ENCODE measurements at places on chromosomes 7 and 10. TPM values are rescaled to one million over a fixed set of nuclear protein-coding genes. Genes with fewer than 3 reads are reported as not detected.

DNA sequence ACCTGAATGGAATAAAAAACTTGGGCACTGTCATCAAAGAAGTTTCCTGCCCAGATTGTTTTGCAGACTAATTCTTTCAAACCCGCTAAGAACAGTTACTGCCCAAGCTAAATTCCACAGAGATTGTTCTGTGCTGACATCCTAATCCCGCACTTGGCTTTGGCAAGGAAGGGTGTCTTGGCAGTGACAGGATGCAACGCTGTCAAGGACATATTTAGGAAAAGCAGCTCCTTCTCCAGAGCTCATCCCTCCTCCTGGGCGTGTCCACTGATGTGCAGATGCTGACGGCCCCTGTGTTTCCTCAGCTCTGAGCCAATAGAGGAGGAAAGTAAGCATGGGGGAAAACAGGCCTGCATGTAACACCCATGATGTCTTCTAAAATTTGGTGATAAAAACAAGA lies 74.2 kb downstream of the EEPD1 start:
- no peaks in the 10 kb centered on the region for H3K36me3 ChIP-seq
- no peaks in the 10 kb centered on the region for H3K4me1 ChIP-seq
- no peak overlapping the region for H3K4me3 ChIP-seq
- DNase-seq = no peak
- H3K27ac ChIP-seq = no peak overlapping the region

Gene NEBL
- 8.4 TPM for total RNA-seq

Gene MICALL2
- total RNA-seq = 18.7 TPM

DNA sequence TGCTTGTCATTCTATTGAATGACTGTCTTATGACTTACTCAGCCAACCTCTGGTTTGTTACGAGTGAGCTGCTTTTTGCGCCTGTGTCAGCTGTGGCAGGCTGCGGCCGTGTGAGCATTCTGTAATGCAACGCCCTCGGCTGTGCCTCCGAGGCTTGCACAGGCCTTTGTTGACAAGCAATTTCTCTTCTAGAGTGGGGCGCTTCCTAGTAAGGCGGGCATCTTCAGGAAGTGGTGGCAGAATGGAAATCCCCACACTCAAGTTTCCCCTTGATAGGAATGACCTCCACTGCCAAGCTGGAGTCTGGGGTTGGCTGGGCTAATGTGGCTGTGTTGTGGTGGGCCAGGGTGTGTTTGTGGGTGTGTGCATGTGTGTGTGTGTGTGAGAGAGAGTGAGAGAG lies 20.2 kb upstream of the TMEM178B start:
- H3K4me3 ChIP-seq = no peak overlapping the region
- H3K36me3 ChIP-seq = no peaks in the 10 kb centered on the region
- peaks cover 7% of the 10 kb centered on the region for H3K4me1 ChIP-seq
- no peaks in the 10 kb centered on the region for H3K27me3 ChIP-seq

Gene PALD1
- 14.1 TPM for total RNA-seq

GRCh38 chr7:150657526-150657925 lies 25.3 kb upstream of the GIMAP6 start:
- H3K36me3 ChIP-seq = no peaks in the 10 kb centered on the region
- H3K4me3 ChIP-seq = no peak overlapping the region
- no peak for DNase-seq
- no peak overlapping the region for H3K27ac ChIP-seq
- peaks cover 15% of the 10 kb centered on the region for H3K27me3 ChIP-seq
- no peaks in the 10 kb centered on the region for H3K4me1 ChIP-seq

DNA sequence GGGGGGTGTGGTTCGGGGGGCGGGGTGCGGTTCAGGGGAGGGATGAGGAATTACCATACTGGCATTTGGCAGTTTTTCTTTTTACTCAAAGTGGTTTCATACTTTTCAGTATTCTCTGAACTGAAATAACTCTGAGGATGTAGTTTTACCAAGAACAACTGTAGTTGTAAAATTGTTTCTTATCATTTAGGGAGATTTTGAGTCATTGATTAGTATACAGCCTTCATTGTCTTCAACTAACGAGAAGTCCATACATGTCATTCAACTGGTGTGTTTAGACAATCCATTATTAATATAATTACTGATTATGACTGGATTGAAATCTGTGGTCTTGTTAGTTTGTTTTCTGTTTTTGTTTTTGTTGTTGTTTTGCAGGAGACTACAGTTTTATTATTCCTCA lies 40.8 kb downstream of the COPG2 start:
- H3K27ac ChIP-seq = no peak overlapping the region
- no peaks in the 10 kb centered on the region for H3K27me3 ChIP-seq
- H3K4me3 ChIP-seq = no peak overlapping the region
- H3K4me1 ChIP-seq = no peaks in the 10 kb centered on the region
- no peak for DNase-seq
- peaks cover 70% of the 10 kb centered on the region for H3K36me3 ChIP-seq

DNA sequence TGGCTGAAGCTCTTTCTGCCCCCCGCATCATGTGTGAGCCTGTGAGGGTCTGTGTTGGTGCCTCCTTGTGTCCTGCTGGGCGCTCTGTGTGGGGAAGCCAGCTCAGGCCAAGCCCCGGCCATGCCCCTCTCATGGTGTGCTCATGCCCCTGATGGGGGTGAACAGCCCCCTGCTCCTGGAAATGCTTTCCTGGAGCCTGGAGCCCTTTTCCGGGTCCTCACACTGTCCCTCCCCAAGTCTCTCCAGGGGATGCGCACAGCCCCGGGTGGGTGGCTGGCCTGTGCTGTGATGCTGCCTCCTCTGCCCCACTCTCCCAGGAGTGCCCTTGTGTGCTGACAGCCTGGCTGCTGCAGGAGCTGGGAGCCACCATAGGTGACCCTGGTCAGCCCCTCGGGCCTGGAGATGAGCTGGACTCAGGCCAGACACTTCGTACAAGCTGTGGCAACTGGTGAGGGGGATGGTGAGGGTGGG lies 20.8 kb upstream of the ZNF862 start:
- H3K4me3 ChIP-seq = no peak overlapping the region
- no peaks in the 10 kb centered on the region for H3K27me3 ChIP-seq
- no peaks in the 10 kb centered on the region for H3K4me1 ChIP-seq
- no peaks in the 10 kb centered on the region for H3K36me3 ChIP-seq

- H3K4me3 ChIP-seq = no peak overlapping the region
- H3K4me1 ChIP-seq = peaks cover 21% of the 10 kb centered on the region
- DNase-seq = no peak
Measured at GRCh38 chr7:135799881-135800280, 51.3 kb upstream of the FAM180A start.

DNA sequence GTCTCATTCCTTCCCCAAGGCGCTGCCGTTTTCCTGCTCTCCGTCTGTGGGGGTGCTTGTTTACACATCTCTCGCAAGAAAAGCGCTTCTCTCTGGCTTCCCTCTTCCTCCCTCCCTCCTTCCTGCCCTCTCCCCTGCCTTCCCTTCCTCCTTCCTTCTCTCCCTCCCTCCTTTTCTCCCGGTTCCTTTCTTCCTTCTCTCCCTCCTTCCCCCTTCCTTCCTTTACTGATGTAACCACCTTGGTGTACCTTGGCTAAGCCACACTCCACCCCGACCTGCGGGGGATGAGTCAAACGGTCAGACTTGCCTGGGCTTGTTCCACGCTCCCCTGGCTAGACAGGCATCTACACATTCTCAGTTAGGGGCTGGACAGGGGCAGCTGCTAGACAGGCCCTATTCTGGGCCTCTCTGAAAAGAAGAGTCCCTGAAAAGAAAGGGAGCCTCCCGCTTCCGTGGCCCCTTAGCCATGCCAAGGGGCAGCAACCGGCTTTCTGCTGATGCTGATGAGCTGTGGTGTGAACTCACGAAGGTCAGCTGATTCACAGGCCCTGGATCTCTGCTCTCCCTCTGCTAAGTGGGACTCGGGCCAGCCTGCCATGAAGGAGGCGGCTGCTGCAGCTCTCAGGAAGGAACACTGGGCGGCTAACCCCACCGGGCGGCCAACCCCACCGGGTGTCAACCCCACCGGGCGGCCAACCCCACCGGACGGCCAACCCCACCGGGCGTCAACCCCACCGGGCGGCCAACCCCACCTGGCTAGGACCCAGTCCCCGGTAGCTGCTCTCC lies 216.8 kb downstream of the TCERG1L start:
- H3K4me3 ChIP-seq = no peak overlapping the region
- no peak for DNase-seq
- H3K27ac ChIP-seq = peak overlapping the region; percentile 92
- no peaks in the 10 kb centered on the region for H3K36me3 ChIP-seq
- peaks cover 19% of the 10 kb centered on the region for H3K4me1 ChIP-seq

DNA sequence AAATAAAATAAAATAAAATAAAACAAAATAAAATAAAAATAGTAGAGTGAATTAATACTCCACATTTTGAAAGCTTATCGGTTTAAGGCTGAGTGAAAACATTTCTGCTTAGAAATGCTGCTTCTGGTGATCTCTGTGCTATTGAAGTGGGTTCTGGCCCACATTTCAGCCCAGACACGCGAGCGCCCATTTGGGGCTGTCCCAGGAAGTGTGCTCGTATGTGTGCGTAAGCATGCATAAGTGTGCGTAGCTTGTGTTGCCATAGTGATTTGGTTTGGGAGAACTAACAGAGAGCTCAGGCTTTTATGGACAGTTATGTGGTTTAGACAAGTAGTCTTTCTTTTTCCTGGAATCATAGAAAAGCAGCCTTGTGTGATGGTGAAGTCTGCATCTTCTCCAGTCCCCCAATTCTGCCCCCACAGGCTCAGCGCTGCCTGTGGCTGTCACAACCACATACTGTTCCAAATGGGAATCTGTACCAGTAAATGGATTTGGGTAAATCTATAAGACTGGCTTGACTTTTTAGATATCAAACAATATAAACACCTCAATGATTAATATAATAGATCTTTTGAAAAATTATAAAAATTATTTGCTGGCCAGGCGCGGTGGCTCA lies 29.8 kb upstream of the PURB start:
- H3K4me3 ChIP-seq = no peak overlapping the region
- no peaks in the 10 kb centered on the region for H3K36me3 ChIP-seq
- H3K4me1 ChIP-seq = peaks cover 3% of the 10 kb centered on the region

Gene APBB1IP
- not detected for total RNA-seq

DNA sequence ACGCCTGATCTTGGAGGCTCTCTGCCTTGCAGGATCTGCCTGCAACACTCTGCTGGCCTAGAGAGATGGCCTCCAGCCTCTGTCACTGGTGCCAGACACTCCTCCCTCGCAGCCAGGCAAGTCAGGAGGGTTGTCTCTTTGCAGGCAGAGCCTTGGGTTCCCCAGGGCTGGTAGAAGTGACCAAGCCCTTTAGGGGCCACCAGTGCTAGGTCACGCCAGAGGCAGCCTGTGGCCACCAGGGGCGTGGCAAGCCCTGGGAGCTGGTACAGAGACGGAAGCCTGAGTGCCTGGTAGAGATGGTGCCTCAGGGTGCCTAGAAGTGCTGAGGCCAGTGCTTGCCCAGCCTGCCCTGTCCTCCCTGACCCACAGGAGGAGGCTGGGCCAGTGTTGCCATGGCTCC lies 9.1 kb downstream of the ADCYAP1R1 start:
- H3K27ac ChIP-seq = no peak overlapping the region
- DNase-seq = no peak
- no peaks in the 10 kb centered on the region for H3K36me3 ChIP-seq
- H3K4me1 ChIP-seq = peaks cover 11% of the 10 kb centered on the region
- no peak overlapping the region for H3K4me3 ChIP-seq

- H3K4me3 ChIP-seq = no peak overlapping the region
- H3K4me1 ChIP-seq = no peaks in the 10 kb centered on the region
- H3K27me3 ChIP-seq = no peaks in the 10 kb centered on the region
- H3K27ac ChIP-seq = no peak overlapping the region
- H3K36me3 ChIP-seq = no peaks in the 10 kb centered on the region
Measured at GRCh38 chr10:12435348-12435747, 86.0 kb downstream of the CAMK1D start.

Gene HTRA1
- 9.0 TPM for total RNA-seq

Gene PTF1A
- not detected for total RNA-seq

GRCh38 chr10:11505639-11506038 lies 105.8 kb downstream of the USP6NL start:
- H3K4me1 ChIP-seq = peaks cover 27% of the 10 kb centered on the region
- no peaks in the 10 kb centered on the region for H3K27me3 ChIP-seq
- no peak for DNase-seq
- peaks cover 10% of the 10 kb centered on the region for H3K36me3 ChIP-seq

DNA sequence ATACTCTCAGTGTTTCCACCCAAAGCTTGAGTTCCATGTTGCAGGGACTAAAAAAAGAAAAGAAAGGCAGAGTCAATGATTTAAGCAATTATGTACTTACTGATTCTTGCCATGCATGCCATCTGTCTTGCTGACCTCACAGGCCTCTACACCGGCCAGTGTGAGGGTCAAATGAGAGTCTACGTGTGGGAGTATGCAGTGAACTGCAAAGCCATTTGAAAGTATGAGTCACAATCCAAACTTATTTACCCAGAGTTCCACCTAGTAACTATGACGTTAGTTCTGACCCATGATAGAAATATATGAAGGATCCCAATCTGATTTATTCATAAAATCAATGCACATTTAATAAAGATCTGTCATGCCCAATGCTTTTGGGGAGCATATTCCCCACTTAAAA lies 26.5 kb downstream of the PDE1C start:
- no peak overlapping the region for H3K4me3 ChIP-seq
- no peaks in the 10 kb centered on the region for H3K4me1 ChIP-seq
- no peaks in the 10 kb centered on the region for H3K36me3 ChIP-seq
- H3K27me3 ChIP-seq = no peaks in the 10 kb centered on the region

DNA sequence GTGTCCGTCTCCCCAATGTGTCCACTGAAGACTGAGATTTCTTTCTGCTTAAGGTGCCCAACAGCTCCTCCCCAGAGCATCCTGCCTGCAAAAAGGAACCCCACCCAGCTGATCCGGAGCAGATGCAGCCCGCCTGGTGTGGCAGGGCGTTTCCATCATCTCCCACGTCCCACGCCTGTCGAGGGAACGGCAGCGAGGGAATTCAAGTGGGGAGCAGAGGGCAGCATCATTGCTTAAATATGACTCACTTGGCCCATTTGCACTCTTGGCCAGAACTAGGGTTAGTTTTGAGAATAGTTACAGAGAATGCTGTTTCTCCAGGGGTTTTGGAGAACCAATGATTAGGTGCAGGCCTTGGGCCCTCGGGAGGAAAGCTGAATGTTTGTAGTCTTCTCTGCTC lies 20.8 kb downstream of the VWA2 start:
- H3K27ac ChIP-seq = no peak overlapping the region
- DNase-seq = no peak
- peaks cover 9% of the 10 kb centered on the region for H3K4me1 ChIP-seq
- H3K36me3 ChIP-seq = no peaks in the 10 kb centered on the region

- H3K36me3 ChIP-seq = no peaks in the 10 kb centered on the region
- no peak overlapping the region for H3K27ac ChIP-seq
- no peak overlapping the region for H3K4me3 ChIP-seq
- no peaks in the 10 kb centered on the region for H3K27me3 ChIP-seq
- no peaks in the 10 kb centered on the region for H3K4me1 ChIP-seq
- DNase-seq = no peak
Measured at GRCh38 chr7:21706131-21706530, 163.3 kb downstream of the DNAH11 start.

Gene GIMAP8
- total RNA-seq = not detected

GRCh38 chr10:34049887-34050286 lies 715.4 kb upstream of the NRP1 start:
- DNase-seq = no peak
- H3K27ac ChIP-seq = no peak overlapping the region
- peaks cover 23% of the 10 kb centered on the region for H3K4me1 ChIP-seq
- H3K27me3 ChIP-seq = no peaks in the 10 kb centered on the region
- no peak overlapping the region for H3K4me3 ChIP-seq

Gene MYO3A
- total RNA-seq = 0.82 TPM
